CD4-positive, alpha-beta T cell treated with Interleukin-15 for 1 hour (primary cell): ENCODE measurements at places on chromosomes 3 and 15.

GRCh38 chr3:146250449-146251382 is at the start of gene PLSCR4:
Gene PLSCR4, minus strand, starts transcription at chr3:146251105. Its CDS starts 29,034 bp downstream, at chr3:146222071.
- no peak for DNase-seq

- DNase-seq = no peak
Observed at GRCh38 chr3:196499061-196499460, 4.5 kb downstream of the RNF168 start.

GRCh38 chr3:181722156-181722555 is 10.4 kb downstream of the SOX2 start:
- DNase-seq = no peak

DNA sequence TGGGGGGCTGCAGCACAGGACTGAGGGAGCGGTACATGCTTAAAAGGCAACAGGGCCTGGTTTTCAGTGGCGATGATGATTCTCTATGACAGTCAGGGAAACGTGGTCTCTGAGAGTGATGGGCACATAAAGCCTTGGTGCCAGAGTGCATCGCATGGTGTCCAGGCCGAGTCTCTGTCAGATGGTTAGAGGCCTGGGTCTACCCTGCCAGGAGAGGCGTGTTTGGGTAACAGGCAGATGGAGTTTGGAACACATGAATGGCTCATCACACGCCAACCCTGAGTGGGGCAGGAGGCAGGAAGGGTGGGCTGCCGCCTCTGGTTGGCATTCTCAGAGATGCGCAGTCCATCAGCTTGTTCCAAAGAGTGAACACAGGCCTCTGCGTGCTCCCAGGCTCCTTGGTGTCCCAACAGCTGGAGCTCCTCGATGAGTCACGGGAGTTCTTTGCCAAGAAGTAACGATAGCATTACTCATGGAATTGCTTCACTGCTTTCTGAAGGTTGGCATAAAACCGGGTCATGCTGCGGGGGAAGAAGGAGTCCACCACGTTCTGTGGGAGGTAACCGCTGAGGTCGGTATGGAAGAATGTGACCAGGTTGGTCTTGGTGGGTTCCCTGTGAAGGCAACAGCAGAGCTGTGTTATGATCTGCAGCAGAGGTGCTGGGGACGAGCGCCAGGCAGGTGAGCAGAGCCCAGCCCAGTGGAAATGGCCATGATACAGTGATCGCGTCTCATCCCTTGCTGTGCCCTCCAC is 11.0 kb downstream of the STARD5 start:
- peak; percentile 68 for DNase-seq

- DNase-seq = no peak
Observed at GRCh38 chr15:50083424-50084025, 35.5 kb downstream of the ATP8B4 start.

DNA sequence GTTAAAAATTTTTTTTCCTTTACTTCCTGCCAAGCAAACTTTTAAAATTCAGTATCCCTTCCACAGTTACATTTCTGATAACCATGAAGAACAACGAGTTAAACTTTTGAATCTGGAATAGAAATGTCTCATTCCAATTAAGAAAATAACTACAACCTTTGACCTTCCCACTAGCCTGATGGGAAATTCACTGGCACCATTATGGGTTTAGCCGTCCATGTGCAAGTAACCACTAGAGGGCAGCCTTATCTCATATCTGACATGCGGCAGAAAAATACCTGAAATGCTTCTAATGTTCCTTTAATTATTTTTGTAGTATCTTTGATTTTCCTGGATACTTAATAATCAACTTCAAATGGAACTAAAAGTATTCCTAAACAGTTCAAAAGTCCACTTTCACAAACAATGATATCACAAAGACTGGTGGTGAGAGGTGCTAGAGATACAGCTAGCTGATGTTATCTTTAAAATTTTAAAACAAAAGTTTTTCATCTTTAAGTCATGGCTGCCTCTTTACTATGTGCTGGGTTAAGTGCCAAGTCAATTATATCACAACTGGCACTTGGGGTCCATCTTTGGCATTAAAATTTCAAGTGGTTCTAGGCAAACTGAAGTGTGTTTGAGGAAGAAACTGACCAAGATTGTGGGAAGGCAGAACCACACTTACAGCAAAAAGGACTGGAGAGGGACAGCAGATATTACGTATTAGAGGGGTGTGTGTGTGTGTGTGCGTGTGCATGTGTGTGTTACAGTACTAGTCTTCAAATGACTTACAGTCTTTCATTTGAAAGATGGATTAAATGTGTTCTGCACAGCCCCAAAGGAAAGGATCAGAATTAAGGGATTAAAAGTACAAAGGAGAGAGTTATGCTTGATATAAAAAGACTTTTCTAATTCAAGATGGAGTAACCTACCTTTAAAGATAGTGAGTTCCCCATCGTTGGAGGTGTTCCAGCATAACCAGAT is 107.1 kb upstream of the ICE2 start:
- peak; percentile 66 for DNase-seq

GRCh38 chr15:39649757-39650156 is 68.9 kb downstream of the THBS1 start:
- no peak for DNase-seq

DNA sequence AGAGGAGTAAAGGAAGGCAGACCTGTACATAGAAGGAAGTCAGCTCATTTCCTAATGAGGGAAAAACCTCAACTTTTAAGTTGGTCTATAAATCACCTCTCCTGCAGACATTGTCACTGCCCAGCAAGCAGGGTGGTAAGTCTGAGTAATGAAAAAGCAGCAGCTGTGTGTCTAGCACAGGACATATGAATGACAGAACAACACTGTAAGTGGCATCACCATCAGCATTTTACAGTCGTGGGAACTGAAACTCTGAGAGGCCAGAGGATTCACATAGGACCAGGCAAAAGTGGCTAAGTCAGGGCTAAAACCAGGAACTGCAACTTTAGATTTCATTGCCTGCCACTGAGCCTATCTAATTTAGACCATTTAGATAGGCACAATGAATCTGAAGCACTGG is 235.6 kb downstream of the CLSTN2 start:
- DNase-seq = no peak

DNA sequence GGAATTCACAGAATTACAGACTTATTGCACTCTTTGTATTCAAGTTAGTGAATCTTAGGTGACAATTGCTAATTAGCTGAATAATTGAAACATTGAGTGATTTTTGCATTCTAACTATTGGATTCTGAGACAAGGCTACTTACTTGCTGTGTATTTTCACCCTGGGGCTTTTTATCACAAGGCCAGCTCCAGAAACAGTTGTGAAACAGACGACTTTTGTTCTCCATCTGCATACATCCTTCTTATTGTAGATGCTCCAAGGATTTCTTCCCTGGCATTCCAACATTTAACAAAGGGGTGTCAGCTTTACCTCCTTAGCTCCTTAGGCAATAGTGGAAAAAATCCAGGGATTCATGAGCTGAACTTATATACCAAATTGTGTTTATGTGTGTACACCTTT is 233.2 kb upstream of the CHRM5 start:
- DNase-seq = no peak

- DNase-seq = no peak
Observed at GRCh38 chr3:36524560-36524959, 144.3 kb downstream of the STAC start.

GRCh38 chr3:141972399-141972798 is 96.0 kb downstream of the ATP1B3 start:
- no peak for DNase-seq

DNA sequence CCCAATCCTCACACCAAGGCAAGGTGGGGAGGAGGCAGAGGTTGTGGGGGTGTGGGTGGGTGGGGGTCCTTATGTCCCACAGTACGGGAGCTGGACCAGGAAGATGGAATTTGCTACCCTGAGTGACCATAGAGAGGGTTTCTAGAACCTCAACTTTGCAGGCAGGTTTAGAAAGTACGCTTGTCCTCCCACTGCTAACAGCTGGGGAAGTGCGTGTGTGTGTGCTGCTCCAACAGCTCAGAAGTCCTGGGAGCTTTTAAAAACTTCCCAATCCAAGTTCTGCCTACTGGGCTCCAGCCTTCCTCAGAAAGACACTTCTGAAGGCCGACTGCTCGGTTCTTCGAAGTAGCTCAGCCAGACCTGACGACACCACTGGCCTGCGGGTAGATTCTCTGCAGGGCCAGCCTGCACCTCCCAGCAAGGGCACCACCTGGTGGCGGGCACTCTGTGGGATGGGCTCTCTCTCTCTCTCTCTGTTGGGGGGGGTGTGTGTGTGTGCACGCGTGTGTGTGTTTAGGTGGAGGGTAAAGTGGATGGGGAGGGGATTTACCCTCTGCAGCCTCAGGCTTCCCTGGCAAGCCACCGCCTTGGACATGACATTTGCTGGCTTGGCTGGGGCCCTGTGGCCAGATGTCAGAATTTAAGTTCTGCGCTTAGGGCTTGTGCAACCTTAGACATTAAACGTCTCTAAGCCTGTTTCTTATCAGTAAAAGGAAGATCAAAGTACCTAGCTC is 15.6 kb downstream of the TMEM158 start:
- DNase-seq = peak; percentile 80

DNA sequence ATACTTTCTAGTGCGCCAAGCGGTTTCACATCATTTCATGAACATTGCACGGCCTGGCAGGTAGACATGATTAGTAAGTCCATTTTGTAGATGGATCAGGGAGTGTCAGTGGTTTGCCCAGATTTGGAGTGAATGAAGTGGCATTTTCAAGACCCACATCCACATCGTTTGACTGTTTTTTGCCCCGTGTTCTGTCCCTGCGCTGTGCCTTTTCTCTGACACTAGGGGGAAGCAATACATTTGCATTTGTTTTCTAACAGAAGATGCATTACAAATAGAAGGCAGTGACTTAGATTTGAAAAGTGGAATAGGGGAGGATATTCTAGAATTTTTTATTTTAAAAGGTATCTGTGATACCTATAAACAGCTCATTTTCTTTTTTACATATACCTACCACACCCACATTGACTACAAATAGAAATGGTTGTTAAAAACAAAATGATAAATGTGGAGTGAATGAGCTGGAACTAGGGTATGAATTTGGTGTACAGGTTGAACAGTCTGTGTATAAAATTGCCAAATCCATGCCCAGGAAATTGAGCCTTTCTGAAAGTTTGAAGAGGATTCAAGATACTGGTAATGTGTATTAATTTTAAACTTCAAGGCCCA is 98.0 kb downstream of the USP13 start:
- DNase-seq = no peak

DNA sequence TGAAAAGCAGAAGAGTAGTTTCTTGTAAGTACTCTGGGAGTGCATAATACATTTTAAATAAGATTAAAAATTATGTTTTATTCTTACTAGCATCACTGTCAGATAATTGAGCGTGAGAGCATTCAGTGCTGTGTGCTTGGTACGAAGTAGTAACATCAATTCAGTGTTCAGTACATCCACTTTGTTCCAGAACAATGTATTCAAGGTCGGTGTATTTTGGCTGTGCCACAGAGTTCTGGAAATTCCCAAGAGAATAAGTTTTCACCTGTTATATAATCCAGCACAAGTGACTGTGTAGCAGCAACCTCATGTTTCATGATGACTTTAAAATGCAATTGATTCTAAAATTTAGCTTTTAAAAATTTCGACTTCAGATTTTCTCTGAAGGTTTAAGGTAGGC is 130.6 kb downstream of the IGF1R start:
- DNase-seq = no peak

DNA sequence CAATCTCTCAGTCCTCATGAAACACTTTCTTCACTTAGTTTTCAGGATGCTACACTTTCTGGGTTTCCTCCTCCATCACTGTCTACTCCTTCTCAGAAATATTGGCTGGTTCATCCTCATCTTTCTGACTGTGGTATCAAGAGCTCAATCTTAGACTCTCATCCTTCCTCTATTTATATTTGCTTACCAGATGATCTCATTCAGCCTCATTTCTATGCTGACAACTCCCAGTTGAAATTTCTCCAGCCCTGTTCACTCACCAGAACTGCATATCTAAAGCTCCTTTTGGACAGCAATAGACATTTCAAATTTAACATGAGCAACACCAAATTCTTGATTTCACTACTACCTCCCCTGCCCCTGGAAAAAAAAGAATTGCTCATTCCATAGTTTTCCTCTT is 48.0 kb upstream of the FBN1 start:
- DNase-seq = no peak

GRCh38 chr3:194218646-194219453 is 82.9 kb downstream of the HES1 start:
- DNase-seq = no peak

GRCh38 chr3:149086232-149086988 is at the start of gene HLTF:
Gene HLTF, minus strand, starts transcription at chr3:149086533. Its CDS starts 197 bp downstream, at chr3:149086336.
- DNase-seq = peak; percentile 93

DNA sequence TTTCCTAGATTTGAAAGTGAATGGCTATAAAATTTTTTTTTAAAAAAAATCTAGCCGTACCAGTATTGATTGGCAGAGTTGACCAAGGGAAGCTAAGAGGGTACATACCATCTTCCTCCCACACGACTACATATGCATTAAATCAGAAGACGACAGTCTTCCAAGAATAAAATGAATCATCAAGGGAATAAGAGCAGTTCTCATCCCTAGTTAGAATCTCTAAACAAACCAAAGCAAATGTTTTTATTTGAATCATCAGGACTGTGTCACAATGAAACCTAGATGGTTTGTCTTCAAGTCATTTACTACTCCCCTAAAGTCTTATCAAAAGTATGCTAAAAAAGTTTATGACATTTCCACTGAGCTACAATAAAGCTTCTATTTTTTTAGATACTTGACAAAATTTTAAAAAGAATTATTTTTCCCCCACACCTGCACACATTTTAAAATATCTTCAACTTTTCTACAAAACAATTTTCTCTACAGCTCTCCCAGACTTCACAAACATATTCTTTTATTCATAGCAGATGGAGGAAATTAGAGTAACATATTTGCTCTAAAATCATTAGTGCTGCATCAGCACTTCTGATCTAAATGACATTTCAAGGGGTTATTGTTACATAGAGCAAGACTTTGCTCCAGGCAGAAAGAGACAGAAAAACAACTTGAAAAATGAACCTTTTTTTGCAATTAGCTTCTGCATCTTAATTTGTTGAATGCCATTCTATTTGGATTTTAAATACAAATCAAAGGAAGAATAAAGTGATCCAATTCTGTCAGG is 547.1 kb downstream of the FHIT start:
- DNase-seq = no peak

DNA sequence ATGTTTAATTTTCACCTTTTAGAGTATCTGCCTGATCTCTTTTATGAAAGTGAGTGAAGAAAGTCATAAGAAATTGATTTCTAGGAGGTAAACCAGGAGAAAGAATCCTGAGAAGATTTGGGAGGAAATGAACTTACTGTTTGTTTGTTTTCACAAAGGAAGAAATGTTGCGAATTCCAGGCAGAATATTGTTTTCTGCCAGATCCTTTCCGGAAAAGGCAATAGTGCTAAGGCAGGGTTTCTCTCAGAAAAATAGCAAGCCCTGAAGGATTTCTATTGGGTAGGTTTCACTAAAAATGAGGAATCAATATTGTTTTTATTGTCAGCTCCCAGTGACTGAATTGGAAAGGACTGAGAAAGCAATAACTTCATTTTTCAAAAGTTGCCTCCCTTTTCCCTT is 85.7 kb upstream of the TGFBR2 start:
- DNase-seq = no peak

- no peak for DNase-seq
Observed at GRCh38 chr3:46019707-46020106, 7.6 kb downstream of the XCR1 start.

GRCh38 chr3:166510382-166510781 is 673.2 kb upstream of the BCHE start:
- DNase-seq = no peak
